ENCODE measurements at places on chromosomes 12 and 14. TPM values are rescaled to one million over a fixed set of nuclear protein-coding genes. Genes with fewer than 3 reads are reported as not detected.
A peak's percentile ranks its signal among the peaks of the same experiment; 100 is the strongest.

GRCh38 chr12:70444903-70445302 is 78.8 kb downstream of the KCNMB4 start:
- DNase-seq: peak; percentile 27

DNA sequence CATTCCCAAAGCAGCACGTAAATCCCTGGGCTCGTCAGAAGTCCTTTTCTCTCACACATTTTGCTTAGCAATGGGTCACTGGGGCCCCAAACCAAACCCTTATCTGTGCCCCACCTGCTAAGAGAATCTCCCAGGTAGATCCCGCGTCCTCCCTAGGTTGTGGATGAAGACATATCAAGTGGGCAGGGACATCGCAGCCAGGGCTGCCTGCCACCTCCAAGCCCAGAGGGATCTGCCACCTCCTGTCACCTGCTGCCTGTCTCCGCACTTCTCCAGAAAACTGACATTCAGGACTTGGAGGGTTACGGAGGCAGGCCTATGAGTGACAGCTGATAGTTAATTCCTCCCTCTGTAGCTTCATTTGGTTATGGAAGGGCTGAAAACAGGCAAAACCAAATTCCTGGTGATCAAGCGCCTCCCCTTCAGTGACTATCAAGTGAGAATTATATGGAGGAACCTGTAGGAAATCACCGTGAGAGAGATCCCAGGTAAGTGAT is 19.5 kb downstream of the BCL11B start:
- DNase-seq: no peak

DNA sequence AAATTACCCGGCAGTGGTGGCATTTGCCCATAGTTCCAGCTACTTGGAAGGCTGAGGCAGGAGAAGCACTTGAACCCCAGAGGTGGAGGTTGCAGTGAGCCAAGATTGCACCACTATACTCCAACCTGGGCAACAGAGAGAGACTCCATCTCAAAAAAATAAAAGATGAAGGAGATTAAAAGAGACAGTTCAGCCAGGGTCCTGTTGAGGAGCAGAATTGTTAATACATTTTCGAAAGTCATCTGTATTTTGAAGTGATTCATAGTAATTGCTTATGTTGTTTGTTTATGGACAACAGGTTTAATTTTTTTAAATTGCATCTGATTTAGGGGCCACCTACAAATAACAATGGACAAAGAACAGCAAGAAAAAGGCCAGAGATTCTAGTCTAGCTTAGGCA is 112.9 kb downstream of the DIP2B start:
- no peak for DNase-seq

KRT71 gene
- not detected for total RNA-seq

GRCh38 chr14:49767270-49767570 is 733 bp upstream of the KLHDC2 start:
- no peak for DNase-seq

DHRS2 gene
- 11.9 TPM for total RNA-seq

NOVA1 gene
- not detected for total RNA-seq

- peak; percentile 94 for DNase-seq
These were observed 47.9 kb downstream of the NUAK1 start for GRCh38 chr12:106090591-106091445.

- no peak for DNase-seq
These were observed 86.9 kb downstream of the FSCB start for GRCh38 chr14:44420226-44420625.

WNT5B gene
- total RNA-seq: 43.5 TPM

- DNase-seq: no peak
These were observed 8.5 kb upstream of the SVOP start for GRCh38 chr12:109029411-109029810.

SERPINA5 gene
- 0.05 TPM for total RNA-seq

DNA sequence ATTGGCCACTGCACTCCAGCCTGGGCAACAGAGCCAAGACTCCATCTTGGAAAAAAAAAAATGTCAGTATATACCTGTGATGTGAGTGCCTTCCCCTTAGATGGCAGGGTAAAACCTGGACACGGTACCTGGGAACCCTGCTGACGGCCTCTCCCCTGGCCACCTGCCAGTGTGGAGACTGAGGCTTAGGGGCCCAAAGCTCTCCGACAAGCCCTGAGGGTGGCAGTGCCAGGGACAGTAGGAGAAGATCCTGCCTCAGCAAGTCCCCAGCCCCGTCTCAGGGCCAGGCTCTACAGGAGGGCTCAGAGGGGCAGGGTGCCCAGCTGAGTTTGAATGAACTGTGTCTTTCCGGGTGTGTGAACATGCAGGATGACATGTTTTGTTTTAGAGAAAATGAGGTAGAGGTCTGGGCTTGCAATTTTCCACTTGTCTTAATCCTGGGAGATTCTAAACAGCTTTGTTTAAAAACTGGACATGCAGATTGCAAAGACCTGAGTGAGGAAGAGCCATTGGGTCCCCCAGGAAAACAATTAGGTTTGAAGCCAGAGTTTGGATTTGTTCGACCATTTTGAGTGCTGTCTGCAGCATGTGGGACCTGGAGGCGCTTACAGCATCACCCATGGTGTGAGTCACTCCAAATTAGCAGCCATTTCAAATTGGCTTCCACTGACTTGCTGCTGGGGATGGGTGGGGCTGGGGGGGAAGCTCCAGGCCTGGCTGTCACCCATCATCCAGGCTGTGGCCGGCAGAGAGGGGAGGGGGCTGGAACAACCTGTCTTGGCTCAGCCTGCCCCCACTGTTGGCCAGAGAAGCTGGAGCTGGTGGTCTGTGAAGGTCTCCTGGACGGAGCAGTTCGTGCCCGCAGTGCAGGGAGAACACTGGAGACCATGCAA is 10.8 kb downstream of the TSPAN9 start:
- no peak for DNase-seq

GRCh38 chr14:104106471-104106991 is 21.0 kb downstream of the ASPG start:
- no peak for DNase-seq

- peak; percentile 63 for DNase-seq
These were observed 21.3 kb downstream of the GCH1 start for GRCh38 chr14:54881235-54881760.

DNA sequence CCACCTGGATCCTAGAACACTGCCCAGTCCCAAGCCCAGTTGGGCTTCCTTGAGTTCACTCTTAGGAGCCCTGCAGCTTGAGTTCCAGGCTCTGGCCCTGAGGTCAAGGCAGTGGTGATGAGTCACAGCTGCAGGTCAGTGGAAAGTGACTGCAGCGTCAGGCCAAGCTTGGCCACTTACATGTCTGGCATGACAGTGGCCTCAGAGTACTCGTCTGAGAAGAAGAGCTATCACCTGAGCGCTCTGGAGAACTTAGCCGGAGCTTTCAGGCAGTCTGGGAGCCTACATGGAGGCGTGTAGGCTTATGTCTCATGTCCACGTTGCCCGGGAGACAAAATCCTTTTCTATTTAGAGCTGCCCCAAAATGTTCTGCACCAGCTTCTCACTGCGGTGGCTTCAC is 75.6 kb downstream of the ARL6IP4 start:
- peak; percentile 83 for DNase-seq

Measured in M059J (cell line).